ENCODE measurements at places on chromosomes 2 and 18.
A peak's percentile ranks its signal among the peaks of the same experiment; 100 is the strongest.

GRCh38 chr2:219726916-219727315 is 99.5 kb downstream of the SLC4A3 start:
- no peak for DNase-seq

DNA sequence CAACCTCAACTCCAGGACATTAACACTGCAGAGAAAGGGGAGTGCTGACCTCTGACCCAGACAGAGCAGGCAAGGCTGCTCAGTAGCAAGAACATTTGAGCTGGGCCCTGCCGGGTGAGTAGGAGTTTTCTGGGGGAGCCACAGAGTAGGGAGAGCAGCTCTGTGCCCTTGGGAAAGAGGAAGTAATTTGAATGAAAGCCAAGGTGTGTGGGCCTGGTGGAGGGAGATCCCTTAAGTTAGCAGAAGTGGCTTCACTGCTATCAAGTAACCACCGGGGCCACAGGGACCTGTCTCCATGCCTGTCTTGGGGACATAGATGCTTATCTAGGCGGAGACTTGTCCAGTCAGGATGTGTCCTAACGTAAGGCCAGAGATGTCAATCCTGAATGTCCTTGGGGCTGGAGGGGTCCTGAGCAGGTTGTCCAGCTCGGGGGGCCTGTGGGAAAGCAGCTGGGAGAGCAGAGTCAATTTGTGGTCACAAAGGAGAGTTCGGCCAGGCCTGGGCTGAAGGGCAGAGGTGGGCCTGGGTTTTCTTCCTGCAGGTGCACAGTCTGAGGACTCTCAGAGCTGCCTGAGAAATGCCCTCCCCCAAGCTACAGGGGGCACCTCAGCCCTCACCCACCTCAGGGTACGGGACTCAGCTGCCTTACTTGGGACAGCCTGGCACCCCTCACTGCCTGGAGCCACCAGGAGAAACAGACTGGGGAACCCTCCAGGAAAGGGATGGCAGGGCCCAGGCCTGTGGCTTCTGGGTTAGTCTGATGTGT is 15.0 kb upstream of the OTOF start:
- DNase-seq, result no peak

- DNase-seq, result no peak
These were observed 160.7 kb downstream of the DTNB start for GRCh38 chr2:25512707-25513106.

GRCh38 chr2:10265329-10266132 is 37.2 kb upstream of the HPCAL1 start:
- no peak for DNase-seq

DNA sequence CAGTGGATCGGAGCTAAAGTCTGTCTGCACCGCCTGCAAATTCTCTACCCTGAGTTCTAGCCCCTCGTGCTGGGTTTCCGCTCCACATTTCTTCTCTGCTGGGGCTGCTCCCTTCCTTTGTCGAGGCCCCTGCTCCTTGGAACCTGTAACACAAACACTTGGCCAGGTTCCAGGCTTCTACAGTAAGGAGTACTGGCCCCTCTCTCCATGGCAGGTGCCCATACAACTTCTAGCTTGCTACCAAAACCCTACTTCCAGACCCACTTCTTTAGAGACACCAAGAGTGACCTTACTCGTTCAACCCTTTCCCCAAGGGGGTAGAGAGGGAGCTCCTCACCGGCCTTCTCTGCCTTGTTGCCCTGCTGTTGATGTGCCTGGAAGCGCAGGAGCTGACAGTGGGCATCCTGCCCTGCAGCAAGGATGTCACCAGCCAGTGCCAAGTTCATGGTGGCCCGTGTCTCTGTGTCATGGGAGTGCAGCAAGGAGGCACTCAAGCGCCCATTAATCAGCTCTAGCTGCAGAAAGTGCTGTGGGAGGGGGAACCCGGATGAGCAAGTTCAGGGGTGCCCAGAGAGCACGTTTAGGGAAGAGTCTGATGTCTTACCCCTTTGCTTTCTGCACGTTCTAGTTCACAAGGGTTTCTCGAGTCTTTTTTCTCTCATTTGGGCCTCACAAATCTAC is 1.1 kb downstream of the PREB start:
- DNase-seq, result no peak

- DNase-seq, result no peak
These were observed 1130.7 kb upstream of the FAM98A start for GRCh38 chr2:34729845-34730244.

- no peak for DNase-seq
These were observed 47.8 kb upstream of the AGAP1 start for GRCh38 chr2:235446082-235446481.

- no peak for DNase-seq
These were observed 117.0 kb upstream of the ARL5A start for GRCh38 chr2:151945186-151945585.

GRCh38 chr2:199903111-199903510 is 8.0 kb upstream of the C2orf69 start:
- DNase-seq, result no peak

DNA sequence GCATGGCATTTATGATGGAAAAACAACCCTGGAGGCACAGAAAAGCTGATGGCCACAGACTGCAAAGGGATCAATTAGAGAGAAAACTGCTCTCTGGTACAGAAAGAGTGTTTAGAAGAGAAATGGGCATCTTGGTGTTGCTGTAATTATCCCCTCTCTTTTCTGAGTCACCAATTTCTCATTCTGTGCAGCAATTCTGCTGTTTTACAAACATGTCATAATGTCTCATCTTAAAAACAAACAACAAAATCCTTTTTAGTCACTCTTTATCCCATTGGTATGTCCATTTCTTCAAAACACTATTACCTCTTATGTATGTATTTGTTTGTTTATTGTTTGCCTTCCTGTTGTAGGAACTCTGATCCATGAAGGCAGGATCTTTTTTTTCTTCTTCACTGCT is 73.9 kb upstream of the HK2 start:
- DNase-seq, result no peak

- DNase-seq, result no peak
These were observed 106.4 kb downstream of the ZBTB7C start for GRCh38 chr18:48302736-48303135.

- DNase-seq, result no peak
These were observed 626.7 kb downstream of the LRRTM4 start for GRCh38 chr2:76895469-76895868.

DNA sequence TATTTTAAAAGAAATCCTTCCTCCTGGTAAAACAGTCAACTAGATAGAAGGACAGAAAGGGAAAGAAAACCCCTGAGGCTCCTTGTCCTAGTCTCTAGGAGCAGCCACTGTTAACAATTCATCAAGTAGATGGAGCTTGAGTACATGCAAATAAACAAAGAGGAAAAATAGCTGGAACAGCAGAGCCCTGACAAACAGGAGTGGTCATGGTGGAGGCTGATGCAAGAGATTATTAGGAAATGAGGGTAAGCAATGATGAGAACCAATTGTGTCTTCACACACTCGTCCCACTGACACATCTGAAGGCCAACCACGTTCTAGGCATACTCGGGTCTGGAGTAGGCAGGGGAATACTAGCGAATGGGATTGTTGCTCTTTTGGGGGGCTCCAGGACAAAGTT is 9.2 kb downstream of the DLGAP1 start:
- DNase-seq, result no peak

DNA sequence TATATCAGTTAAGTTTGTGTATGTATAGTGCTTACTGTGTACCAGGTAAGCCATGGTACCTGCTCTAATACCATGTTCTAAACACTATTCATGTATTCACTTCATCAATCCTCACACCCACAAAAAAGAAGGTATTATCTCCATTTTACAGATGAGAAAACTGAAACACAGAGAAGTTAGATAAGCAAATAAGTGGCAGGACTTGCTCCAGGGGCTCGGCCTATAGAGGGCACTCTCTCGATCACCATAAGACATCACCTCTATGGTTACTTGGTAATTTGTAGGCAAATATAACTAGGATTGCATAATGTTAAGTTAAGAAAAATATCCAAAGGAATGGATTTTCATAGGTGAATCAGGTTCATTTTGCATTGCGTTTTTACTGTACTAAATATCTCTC is 118.1 kb upstream of the FN1 start:
- DNase-seq, result no peak

- no peak for DNase-seq
These were observed 279.9 kb upstream of the CELF4 start for GRCh38 chr18:37845498-37845897.

- peak; percentile 5 for DNase-seq
These were observed 30.5 kb upstream of the NEDD4L start for GRCh38 chr18:58013241-58014211.

- no peak for DNase-seq
These were observed 78.0 kb upstream of the WIPF1 start for GRCh38 chr2:174675615-174676014.

DNA sequence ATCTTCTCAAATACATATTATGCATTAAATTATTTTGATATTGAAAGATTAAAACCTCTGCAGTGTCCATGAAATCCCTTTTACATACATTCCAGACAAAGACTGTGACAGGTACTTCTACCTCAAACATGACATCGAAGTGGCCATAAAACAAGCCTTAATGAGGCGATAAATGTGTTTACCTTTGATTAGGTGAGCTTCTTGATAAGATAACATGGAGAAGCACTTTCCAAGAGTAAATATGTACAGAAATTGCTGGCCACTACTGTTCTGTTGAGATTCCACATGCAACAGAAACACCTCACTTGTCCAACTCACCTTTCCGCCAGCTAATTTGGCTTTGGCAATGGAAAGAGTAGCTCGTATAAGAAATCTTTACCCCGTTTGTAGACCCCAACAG is 55.2 kb downstream of the ZEB2 start:
- no peak for DNase-seq

DNA sequence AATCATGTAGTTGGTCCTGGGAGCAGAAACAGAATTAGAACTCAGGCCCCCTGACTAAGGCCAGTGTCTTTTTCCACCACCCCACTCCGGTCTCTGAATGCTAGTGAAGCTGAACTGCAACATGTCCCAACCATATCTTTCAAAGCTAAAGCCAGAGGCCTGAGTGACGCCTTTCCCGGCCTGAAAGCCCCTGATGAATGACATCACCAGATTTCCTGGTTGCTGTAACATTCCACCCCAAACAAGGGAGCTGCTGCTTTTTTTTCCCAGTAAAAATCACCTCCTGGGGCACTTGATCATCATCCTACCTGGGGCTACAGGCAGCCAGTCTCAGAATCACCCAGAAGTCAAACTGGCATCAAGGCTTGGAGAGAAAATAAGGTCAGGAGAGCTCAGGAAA is 162.7 kb downstream of the ARL4C start:
- DNase-seq, result no peak

DNA sequence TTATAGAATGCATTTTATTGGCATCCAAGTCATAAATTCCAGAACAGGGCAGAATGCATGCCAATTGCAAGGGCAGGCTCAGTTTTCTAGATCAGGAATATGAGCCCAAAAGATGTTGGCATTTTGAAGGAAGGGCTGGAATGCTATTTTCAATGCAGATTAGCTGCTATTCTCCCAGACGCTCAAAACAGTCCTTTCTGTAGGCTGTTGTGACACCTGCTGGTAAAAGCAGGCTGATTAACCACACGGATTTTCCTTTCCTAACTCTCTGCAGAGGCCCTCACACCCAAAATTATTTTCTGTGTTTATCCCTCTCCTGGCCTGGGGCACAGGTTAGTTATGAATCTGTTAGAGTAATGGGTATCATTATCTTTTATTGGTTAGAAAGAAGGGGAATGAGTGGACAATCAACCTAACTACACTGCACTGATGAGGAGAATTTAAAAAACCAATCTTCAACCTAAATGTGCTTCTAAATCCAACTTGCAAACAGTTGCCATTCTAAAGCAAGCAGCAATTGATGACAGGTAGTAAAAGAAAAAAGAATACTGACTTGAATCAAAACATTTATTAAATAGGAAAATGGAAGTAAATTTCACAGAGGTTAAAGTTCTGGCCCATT is 94.0 kb downstream of the PLA2R1 start:
- DNase-seq, result peak; percentile 14

- DNase-seq, result no peak
These were observed 689 bp downstream of the RPRD1A start for GRCh38 chr18:36066686-36067054.

DNA sequence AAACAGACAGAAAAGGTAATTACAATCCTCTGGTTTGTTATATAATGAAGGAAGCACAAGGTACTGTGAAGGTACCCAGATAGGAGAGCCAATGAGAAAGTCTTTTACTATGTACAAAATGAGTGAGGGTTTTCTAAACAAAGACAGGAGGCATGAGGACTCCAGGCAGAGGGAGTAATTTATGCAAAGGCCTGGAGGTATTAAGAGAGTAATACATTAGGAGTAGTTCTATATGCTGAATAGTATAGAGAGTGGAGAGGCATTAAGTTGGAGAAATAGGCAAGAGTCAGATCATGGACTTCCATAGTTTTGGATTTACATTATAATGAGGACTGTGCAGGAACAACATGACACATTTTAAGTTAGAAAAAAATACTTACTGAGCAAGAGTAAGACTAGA is 216.0 kb downstream of the SCG2 start:
- no peak for DNase-seq

- no peak for DNase-seq
These were observed 205.7 kb downstream of the NBAS start for GRCh38 chr2:15355386-15355785.

- DNase-seq, result no peak
These were observed 236.4 kb downstream of the BCL11A start for GRCh38 chr2:60317034-60317386.

GRCh38 chr2:239967553-239968036 is 57.5 kb downstream of the NDUFA10 start:
- DNase-seq, result no peak

GRCh38 chr2:159608723-159609308 is 7.5 kb downstream of the BAZ2B start:
- DNase-seq, result no peak

DNA sequence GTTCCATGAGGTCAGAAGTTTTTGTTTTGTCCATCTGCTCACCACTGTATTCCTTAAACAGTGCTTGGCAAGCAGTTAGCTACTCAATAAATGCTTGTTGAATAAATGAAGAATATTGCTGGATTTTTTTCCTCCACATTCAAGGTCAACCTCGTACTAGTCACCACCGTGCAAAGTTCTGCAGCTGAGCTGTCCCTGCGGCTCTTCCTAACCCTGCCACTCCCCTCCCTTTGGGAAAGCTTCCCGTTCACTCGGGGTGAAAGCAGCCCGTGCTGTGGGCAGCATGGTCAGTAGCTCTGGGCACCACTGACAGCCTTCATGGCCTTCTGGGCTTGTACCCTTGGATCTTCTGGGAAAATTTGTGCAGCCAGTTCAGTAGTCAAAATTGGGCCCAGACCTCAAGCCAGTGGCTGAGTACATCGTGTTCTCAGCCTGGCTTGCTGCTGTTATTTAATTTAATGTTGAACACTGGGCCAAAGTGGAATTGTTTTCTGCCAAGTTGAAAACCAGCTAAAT is 469.3 kb upstream of the RAB12 start:
- no peak for DNase-seq

DNA sequence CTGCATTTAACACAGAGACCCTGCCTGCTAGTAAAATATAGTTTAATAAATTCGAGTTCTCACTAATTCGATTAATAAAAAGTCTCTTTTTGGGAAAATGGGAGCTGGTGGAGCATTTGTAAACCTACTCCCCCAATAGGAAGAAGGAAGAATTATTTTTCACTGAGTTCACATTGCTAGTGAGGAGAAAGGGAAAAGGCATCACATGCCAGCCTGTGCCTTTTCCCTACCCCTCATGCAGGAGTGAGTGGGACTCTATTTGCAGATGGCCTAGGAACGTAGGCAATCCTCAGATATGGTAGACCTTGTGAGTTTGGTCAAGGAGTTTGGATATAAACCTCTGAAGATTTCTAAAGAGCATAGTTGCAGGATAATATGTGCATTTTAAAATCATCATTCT is 218.4 kb upstream of the TRIB2 start:
- no peak for DNase-seq

- DNase-seq, result no peak
These were observed 32.0 kb downstream of the BIN1 start for GRCh38 chr2:127074936-127075335.

GRCh38 chr2:20424300-20425290 is 22.3 kb upstream of the RHOB start:
- DNase-seq, result peak; percentile 46

Measured in GM19239 (cell line).